ENCODE measurements at places on chromosomes 12 and 14.
A peak's percentile ranks its signal among the peaks of the same experiment; 100 is the strongest.

DNA sequence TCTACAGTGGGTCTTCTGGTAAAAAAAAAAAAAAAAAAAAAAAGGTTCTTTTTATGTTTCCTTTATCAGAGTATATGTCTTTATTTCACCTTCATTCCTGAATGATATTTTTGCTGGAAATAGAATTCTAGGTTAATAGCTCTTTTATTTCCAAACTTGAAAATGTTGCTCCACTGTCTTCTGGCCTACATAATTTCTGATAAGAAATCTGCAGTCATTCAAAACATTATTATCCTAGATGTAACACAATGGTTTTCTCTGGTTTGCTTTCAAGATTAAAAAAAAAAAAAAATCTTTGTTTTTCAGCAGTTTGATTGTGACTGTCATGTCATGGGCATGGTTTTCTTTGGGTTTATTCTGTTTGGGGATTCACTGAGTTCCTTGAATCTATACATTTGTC lies 19.5 kb downstream of the DCP1B start:
- DNase-seq, result no peak

DNA sequence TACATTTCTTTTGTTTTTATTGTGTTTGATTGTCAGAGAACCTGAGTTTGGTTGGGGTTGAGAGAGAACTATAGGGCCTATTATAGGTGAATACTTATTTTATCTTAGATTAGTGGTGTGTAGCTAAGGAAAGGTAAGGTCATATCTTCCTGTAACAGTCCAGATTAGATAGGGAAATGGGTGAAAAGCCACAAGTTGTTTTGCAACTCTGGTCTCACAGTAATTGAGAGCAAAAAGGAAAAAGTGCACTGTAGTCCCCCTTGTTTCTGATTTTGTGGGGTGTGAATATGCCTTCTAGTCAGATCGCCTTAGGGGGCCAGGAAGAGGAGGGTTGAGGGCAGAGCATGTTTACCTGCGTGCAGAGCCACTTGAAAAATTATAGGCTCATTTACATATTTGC lies 8.9 kb downstream of the MSRB3 start:
- DNase-seq, result no peak

DNA sequence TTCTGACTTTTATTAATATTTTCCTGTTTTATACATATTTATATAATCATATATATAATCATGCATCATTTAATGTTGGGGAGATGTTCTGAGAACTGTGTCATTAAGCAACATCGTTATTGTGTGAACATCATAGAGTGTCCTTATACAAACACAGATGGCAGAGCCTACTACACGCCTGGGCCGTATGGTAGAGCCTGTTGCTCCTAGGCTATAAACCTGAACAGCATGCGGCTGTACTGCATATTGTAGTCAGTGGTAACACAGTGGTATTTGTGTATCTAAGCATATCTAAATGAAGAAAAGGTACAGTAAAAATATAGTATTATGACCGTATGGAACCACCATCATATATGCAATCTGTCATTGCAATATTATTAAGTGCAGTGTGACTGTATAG lies 44.7 kb upstream of the BCL7A start:
- no peak for DNase-seq

GRCh38 chr14:76346391-76347160 lies 29.4 kb upstream of the ESRRB start:
- no peak for DNase-seq

GRCh38 chr12:92382383-92382878 lies 236.8 kb upstream of the BTG1 start:
- DNase-seq, result no peak

DNA sequence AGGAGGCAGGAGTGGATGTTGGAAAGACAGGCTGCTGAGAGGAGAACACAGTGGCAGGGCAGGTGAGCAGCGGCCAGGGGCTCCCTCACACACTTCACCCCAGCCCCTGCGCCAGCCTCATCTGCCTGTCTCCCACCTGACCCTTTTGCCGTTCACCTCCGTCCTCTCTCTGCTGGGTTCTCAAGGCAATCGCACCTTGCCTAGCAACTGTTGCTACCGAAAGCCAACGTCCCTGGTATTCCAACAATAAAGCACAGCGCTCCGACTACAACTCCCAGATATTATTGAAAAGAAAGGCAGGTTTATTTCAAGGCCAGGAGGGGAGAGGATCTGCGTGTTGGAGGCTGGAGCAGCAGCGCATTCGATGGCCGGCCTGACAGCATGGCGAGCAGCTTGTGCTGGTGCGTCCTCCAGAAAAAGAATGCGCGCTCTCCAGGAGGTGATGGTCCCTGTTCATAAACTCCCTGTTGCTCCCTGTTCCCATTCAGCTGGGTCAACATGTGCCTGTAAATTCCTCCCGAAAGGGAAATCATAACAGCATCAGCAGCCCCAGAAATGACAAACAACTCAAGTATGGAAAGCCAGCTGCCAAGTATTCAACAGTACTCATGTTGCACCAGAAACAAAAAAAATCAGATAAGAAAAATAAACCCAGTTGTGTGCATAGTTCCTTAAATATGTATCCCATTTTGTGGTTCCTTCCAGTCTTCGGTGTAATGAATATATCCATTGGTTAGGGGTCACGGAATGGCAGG lies 153.0 kb upstream of the DIO3 start:
- DNase-seq, result peak; percentile 72

DNA sequence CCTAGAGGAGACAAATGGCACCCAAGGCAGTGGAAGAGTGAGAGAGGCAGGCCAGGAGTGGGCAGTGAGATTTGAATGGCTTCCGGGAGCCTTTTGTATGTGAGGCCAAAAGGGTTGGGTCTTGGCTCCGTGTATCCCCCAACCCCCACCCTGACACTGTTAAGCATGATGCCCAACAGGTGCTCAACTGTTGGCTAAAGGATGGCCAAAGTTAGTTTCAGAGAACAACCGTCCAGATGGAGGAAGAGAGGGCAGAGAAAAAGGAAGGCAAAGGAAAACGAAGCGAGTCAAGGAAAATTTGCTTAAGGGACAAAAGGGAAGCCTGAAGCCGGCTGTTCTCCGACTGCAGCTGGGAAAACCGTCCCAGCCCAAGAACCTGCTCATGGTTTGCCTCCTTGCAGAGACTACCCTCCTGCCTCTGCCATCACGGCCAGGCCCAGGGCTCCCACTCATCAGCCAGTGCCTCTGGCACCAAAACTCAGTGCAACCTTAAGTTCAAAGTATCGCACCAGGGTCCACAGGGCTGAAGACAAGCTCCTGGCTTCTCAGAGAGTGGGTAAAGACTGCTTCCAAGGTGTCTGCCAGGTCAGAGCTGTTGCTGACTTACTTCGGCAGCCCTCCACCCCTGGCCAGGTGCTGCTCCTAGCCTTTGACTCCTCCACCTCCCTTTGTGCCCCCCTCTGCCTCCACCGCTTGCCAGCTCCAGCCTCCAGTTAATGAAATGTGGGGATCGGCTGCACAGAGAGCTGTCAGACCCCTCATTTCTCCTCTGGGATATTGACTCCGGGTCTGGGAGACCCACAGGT lies 4.2 kb upstream of the C1QL4 start:
- no peak for DNase-seq

DNA sequence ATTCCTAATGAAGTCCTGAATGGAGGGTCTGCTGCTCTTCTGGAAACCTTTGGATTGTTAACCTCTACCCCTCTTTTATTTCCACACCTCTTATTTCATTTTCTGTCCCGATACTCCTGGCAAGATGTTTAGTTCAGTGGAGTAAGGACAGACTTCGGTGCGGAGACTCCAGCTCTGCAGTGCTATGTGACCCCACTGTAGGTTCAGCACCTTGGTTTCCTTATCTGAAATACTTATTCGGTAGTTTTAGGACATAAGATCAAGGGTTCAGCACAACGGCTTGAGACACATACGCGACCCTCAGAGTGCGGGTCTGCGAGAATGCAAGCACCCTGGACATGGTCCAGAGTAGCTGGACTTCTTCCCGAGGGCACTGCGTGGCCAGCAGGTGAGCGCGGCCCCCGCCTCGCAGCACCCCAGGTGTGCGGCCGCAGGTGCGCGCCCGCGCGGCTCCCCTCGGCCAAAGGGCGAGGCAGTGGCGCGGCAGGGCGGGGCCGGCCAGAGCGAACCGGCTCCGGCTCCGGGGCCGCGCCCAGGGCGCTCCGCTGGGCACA lies 465 bp upstream of the FGD4 start:
- DNase-seq, result no peak

GRCh38 chr12:47223031-47223847 lies 143.5 kb upstream of the AMIGO2 start:
- DNase-seq, result no peak

DNA sequence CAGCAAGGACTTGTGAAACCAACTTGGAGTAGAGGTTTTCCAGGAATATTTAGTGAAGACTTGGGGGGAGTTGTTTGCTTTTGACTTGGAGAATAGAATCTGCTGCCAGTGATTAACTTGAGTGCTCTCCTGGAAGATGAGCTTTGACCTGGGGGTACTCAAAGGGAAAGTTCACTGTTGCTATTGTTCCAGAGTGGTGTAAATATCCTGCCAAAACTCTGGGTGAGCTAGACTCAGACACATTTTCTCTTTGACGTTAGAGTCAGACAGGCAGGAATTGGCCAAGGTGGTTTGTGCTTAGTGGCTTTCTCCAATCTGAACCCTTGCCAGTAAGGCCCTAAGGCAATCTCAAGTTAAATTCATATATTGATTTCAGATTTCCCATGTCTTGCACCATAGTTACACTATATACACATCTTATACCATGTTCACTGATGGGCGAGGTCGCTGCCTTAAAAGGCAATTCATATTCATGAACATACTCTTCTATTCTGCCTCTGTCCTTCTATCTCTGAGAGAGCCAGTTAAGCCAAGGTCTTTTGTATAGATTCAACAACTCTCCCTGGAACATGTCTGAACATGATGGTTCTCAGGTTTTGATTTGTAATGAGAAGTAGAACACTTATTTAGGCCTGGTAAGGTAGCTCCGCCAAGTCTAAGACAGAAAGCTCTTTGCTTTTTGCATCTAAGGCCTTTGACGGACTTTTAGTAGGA lies 204.6 kb upstream of the SLC38A2 start:
- no peak for DNase-seq

- peak; percentile 8 for DNase-seq
Measured at GRCh38 chr12:20950248-20950647, 139.7 kb downstream of the SLCO1B3 start.

- no peak for DNase-seq
Measured at GRCh38 chr14:35341454-35341750, 49.2 kb downstream of the PSMA6 start.

- DNase-seq, result no peak
Measured at GRCh38 chr14:80560800-80561657, 349.7 kb upstream of the DIO2 start.

DNA sequence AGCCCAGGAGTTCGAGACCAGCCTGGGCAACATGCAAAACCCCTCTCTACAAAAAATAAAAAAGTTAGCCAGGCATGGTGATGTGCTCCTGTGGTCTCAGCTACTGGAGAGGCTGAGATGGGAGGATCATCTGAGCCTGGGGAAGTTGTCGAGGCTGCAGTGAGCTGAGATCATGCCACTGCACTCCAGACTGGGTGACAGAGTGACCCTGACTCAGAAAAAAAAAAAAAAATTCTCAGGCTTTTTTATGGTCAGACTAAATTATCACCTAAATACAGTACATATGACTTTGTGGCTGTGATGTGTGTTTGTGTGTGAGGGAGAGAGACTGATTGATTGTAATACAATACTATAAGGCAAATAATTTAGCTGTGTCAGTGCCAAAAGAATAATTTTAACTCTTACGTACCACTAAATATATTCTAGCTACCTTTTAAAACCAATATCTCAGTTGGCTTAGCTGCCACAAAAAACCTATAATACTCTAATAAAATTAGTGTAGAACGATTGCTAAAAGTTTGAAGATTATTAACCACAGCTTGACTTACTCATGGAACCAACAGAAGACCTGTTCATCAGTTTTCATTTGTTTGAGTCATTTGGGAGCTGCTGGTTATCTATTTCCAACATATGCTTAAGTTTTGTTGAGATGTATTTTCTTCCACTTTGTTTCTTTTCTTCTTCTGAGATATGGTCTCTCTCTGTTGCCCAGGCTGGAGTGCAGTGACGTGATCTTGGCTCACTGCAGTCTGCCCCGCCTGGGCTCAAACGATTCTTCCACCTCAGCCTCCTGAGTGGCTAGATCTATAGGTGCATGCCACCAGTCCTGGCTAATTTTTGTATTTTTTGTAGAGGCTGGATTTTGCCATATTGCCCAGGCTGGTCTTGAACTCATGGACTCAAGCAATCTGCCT lies 58.0 kb downstream of the DIP2B start:
- DNase-seq, result no peak

GRCh38 chr14:91925001-91925726 lies 22.3 kb downstream of the FBLN5 start:
- DNase-seq, result no peak

- no peak for DNase-seq
Measured at GRCh38 chr12:129296671-129297070, 443.4 kb downstream of the GLT1D1 start.

GRCh38 chr12:46385438-46385837 lies 12.9 kb upstream of the SLC38A2 start:
- no peak for DNase-seq

GRCh38 chr12:66107451-66107915 lies 23.1 kb downstream of the LLPH start:
- DNase-seq, result peak; percentile 91

DNA sequence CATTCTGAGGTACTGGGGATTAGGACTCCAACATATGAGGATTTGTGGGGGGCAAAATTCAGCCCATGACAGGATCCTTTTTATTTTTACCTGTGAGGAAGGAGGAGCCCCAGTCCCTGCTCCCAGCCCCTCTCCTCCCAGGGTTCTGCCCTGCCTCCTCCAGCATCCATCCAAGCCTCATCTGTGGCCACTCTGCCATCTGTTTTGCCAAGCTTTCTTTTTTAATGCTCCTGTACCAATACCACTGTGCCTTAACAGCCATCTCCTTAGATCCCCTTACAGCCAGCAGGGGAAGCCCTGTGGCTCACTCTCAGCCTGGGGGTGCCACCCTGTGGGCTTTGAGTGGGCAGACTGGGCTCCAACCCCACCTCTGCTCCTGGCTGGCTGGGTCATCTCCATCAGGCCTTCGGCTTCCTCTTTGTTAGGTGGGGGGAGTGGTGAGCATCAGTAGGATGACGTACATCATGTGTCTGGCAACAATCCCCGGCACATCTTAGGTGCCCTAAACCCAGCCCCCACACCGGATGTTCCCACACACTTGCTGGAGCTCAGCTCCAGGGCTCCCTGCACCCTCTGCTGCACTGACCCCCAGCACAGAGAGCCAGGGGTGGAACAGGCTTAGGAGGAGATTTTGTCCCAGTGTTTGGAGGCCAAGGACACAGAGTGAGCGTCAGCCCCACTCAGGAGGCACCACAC lies 40.2 kb downstream of the CYP46A1 start:
- DNase-seq, result no peak

GRCh38 chr12:103105971-103106597 lies 148.6 kb downstream of the ASCL1 start:
- no peak for DNase-seq

- DNase-seq, result no peak
Measured at GRCh38 chr12:3277306-3277943, 200.2 kb downstream of the TSPAN9 start.
